ENCODE measurements at places on chromosomes 2 and 18.

DNA sequence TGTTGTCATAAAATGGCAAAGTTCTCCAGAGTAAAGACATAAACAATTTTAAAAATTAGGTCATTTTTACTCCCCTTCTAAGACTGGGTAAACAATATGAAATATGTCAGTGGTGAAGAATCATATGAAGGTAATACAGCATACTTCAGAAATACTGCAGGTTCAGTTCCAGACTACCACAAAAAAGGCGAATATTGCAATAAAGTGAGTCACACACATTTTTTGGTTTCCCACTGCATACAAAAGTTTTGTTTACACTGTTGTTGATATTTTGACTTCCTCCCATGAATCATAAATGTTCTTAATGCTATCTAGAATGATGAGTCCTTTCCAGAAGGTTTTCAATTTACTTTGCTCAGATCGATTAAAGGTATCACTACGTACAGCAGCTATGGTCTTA, 73.5 kb downstream of the SMC6 start:
- no peak for DNase-seq

- DNase-seq: no peak
These were observed 76.1 kb downstream of the TWIST2 start for GRCh38 chr2:238924032-238924431.

- no peak for DNase-seq
These were observed 980 bp downstream of the OBSL1 start for GRCh38 chr2:219570194-219570923.

GRCh38 chr2:62576276-62576939, 70.4 kb upstream of the TMEM17 start:
- DNase-seq: no peak

- DNase-seq: no peak
These were observed 195.8 kb downstream of the MTX2 start for GRCh38 chr2:176464886-176465564.

DNA sequence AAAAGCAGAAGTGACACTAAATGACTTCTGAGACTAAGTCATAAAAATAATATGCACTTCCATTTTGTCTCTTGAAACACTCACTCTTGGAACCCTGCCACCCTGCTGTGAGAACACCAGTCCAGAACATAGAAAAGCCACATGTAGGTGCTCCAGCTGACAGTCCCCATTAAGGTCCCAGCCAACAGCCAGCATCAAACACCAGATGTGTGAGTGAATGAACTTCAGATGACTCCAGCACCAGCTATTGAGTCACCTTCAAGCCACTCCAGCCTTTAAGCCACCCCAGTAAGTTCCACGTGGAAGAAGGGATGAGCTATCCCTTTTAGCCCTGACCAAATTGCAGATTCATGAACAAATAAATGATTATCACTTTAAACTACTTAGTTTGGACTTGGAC, 31.5 kb upstream of the LGALSL start:
- no peak for DNase-seq

DNA sequence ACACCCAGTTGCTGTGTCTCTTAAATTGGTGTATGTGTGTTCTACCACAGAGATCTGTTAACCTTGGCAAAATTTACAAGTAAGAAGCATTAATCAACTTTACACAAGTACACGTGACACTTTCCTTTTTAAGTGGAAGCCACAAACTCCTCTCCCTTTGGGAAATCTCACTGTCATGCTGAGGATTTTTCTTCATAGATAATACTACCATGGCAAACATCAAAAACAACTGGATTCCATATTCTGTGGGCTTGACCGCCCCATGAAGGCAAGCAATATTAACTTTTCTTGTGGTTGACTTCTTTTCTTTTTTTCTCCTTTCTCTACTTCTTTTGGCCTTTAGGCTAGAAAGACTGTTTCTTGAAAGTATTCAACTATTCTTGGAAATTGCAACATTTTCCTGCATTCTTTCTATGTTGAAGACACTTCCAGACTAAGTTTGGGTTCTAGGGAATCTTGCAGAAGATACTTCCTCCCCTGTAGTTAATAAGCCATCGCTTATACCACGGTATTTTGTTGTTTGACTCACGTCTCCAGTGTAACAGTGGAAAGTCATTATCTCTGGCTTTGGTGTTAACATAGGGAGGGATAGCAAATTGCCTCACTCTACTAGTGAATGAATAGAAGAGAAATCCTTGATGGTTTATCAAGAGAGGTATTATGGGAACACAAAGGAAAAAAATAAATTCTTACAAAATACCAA, 79.5 kb downstream of the SLC8A1 start:
- no peak for DNase-seq

- DNase-seq: no peak
These were observed 656.4 kb downstream of the MBD2 start for GRCh38 chr18:53567929-53568574.

DNA sequence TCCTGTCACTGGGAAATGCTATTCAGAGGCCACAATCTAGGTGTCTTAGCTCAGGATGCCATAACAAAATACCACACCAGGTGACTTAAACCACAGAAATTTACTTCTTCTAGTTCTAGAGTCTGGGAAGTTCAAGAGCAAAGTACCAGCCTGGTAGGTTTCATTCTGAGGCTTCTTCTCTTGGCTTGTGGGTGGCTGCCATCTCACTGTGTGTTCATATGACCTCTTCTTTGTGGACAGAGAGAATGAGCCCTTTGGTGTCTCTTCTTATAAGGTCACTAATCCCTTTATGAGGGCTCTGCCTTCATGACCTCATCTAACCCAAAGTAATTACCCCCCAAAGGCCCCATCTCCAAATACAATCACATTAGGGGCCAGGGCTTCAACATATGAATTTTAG, 57.3 kb downstream of the RHOB start:
- DNase-seq: no peak

GRCh38 chr2:9107168-9108025, 99.2 kb upstream of the ASAP2 start:
- DNase-seq: no peak

DNA sequence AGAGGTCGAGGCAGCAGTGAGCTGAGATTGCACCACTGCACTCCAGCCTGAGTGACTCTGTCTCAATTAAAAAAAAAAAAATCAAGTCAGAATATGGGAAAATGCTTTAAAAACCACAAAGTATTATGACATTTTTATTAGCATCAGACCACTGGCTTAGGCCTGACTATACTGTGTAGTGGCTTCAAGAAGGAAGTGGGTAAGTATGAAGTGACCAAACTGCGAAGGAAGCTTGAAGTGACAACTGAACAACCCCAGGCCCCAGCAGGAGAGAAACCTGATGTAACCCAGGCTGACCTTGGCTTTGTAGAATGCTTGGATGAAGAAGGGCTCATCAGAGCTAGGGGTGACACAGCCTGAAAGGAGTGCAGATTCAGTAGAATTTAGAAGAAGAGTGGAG, 21.4 kb upstream of the HAAO start:
- no peak for DNase-seq

DNA sequence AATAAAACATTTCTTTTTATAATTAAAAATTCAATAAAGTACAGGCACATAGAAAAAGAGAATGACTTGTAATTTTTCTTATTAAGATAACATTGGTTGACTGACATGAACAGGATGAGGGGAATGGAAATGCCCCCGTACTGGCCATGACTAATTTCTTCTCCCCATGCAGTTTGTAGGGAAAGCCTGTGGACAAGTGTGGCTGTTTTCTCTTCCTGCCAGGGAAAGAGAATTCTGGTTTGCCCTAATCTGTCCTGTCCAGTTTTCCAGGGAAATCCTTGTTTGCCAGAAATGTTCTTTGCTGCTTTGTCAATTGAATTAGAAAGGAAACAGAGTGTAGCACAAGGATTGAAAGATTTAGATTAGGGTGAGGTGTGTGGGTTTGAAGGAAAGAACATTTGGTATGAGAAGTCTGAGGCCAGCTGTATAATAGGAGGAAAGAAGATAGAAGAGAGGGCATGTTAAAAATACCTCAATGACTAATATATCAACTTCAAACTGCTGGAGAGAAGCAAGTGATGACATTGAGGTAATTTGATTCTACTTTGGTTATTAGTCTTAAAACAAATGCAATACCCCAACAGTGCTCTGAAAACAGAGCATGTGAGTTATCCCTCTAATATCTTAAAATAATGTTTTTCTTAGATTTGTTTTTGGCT, 593.9 kb upstream of the ZNF804A start:
- no peak for DNase-seq

DNA sequence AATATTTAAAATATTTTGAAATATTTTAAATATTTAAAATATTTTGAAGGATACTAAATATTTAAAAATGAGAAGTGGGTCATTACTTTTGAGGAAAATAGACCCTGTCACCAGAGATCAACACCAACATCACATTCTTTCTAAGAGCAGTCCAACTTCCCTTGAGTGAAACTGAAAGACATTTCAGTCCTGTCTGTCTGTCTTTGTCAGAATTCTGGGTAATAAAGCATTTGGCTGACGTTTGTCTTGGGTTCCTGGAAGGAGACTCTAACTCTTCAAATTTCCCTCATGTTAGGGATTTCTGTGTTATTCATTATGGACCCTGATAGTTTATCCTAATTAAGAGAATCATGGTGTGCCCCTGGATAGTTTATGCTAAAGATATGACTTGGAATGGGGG, 32.8 kb downstream of the TTC21B start:
- DNase-seq: no peak

DNA sequence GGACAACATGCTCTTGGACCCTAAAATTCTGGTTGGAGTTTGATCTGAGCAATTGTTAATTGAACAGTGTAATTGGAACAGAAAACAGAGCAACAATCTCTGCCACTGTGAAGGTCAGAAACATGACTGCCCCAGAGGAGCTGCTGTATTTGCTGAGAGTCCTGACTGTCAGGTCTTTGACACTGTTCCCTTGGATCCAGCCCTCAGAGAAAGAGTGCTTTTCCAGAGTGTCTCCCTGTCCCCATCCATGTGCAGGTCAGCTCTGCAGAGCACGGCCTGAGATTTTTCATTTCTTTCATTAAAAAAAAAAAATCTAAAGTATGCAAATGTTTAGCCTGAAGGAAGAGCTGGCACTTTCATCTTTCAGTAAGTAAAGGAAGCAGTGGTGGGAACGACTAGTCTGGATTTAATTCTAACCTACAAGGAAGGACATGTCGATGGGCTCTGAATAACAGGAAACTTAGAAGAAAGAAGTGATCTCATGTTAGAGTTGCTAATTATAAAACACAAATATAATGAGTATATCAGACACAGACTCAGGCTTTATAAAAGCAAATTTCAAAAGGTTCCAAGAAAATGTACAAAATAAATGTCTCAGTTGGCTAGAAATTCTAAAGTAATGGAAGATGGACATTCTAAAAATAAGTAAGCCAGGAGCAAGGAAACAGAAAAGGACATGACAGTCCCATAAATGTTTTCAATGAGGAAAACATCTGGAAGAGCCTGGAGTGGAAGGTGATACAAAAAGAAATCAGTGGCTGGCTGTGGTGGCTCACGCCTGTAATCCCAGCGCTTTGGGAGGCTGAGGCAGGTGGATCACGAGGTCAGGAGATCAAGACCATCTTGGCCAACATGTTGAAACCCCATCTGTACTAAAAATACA, 876.5 kb downstream of the EPHA4 start:
- no peak for DNase-seq

- DNase-seq: no peak
These were observed 967.0 kb downstream of the DCDC2C start for GRCh38 chr2:4670331-4670730.

DNA sequence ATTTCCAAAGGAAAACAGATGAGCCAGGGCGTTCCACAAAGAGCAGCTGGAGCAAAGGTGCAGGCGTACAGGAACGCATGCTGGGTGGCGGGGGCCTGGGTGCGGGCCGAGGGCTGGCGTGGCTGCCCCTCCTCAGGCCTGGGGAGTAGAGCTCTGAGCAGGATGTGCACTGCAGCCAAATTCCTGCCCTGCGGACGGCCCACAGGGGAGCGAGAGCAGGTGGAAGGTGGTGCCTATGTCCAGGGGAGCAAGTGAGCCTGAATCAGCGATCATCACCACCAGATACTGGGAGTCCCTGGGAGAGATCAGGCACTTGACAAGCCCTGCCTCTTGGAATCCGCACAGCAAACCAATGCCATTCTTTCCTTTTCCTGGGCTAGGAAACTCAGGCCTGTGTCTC, 106.3 kb downstream of the GBX2 start:
- DNase-seq: no peak

DNA sequence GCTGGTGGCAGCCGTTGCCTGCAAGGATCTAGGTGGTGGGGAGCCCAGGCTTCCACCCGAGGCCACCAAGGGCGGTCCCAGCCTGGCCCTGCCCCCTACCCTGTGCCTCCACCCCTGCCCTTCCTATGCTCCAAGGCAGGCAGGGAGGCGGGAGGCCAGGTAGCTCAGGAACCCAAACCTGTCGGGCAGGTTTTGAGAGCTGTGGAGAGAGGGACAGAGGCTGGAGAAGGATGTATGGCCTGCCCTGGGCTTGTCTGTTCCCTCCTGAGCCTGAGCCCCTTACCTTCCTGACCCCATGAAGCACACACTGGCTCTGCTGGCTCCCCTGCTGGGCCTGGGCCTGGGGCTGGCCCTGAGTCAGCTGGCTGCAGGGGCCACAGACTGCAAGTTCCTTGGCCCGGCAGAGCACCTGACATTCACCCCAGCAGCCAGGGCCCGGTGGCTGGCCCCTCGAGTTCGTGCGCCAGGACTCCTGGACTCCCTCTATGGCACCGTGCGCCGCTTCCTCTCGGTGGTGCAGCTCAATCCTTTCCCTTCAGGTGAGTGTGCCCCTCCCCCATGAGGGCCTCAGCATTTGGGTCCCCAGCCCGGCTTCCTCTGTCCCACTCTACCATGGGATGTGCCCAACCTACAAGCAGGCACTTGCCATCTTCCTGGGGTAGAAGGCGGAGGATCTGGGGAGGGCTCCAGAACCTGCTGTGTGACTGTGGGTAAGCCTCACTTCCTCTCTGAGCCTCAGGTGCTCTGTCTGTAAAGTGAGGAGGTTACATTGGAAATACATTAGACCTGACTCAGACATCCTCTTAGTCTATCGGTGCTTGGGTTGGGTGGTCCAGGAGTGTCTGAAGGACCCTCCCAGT, at the start of gene PROM2:
PROM2 (plus strand) TSS at position 159 of the 860 bp plus-strand sequence; CDS start at position 296, 137 bp downstream.
- DNase-seq: no peak

DNA sequence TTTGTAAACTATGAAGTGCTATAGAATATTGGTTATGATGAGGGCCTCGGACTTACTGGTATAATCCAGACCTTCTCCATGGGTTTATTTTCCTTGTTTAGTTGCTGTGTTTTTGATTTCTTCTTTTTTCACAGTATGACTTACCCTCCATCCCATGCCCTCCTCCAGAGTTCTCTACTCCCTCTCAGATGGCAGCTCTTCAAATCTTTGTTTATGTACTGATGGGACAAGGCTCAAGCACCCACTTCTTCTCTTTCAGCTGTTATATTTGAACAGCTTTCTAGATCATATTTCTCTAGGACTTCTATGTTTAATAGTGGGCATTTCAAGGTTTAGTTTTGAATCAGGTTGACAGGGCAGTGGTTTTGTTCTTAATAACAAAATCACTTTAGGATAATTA, 43.9 kb downstream of the CLIP4 start:
- no peak for DNase-seq

- DNase-seq: no peak
These were observed 247.9 kb downstream of the CLIP4 start for GRCh38 chr2:29363111-29363510.

All from glomerular endothelial cell (primary cell).